SW480 (cell line): ENCODE measurements at places on chromosomes 6 and 20.

DNA sequence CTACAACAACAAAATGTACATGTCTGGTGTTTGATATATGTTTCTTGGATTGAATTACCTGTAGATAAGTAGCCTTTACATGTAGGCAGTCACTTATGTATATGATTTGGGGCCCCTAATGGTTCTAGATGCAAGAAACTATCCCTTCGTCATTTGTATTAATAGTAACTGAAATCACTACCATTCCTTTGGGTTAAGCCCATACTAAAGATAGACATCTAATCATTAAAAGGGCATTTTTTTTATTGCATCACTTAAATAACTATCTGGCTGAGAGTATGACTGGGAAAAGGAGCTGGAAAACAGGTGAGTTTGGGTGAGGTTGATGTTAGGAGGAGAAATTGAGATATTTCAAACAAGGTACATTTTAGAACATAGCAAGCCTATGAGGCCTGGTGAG lies 213.5 kb upstream of the PLN start:
- no peak for DNase-seq

DNA sequence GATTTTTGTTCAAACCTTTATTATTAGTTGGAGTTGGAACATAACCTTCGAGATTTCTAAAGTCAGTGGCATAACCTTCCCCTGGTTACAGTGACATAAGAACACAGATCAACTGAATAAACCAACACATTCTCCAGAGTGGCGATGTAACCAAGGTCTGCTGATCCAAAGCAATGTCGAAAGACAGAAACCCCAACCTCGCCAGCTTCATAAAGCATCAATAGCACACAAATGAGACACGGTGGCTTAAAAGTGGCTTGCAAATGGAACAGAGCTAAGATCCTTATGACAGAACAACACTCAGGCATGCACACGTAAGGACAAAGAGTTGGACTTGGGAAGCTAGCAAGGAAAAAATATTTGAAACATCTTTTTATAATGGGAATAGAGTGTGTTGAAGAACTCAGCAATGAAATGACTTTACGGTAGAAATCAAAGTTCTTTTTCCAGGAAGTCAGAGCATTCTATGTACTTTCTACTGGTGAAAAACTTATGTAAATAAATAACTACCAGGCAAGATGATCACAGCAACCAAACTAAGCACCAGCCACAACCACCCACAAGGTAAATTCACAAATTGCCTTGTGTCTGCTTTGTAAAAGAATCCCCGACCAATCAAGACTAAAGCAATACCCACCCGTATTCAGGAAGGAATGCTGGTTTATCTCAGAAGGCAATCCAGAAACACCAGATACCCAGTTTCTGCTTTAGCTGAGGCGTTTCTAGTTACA lies 61.0 kb upstream of the NHSL1 start:
- no peak for DNase-seq

- DNase-seq, result no peak
These were observed 293.7 kb upstream of the TCF21 start for GRCh38 chr6:133595111-133595761.

DNA sequence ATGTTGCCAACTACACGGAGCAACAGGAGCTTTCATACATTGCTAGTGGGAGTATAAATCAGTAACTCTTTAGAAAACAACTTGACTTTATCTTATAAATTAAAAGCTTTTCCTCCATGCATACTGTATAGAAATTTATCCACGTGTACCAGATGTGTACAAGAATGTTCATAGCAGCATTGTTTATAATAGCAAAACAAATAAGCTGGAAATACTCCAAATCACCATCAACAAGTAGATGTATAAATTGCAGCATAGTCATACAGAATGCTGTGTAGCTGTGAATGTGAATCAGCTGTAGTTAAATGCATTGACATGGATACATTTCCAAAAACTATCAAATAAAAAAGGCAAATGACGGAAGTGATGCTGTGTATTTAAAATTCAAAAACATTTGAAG lies 6.0 kb downstream of the PSMF1 start:
- no peak for DNase-seq

GRCh38 chr20:5667705-5668528 lies 82.3 kb upstream of the SHLD1 start:
- DNase-seq, result no peak

DNA sequence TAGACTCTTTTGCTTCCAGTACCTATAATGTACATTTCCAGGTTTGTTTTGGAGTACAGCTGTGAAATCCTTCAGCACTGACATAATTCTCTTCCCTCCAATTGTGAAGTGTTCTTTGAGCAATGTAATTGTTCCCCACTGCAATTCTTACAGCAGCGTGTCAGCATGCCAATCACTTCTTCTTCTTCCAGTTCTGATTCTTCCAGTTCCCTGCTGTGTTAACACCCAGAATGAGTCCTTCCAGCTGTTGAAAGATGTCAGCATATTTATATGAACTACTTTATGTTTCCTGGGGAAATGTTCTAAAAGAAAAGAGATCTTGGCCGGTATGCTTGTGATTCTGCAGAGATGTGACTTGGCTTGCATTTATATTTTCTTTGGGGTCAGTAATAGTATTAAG lies 213.9 kb downstream of the UNC5CL start:
- DNase-seq, result no peak

DNA sequence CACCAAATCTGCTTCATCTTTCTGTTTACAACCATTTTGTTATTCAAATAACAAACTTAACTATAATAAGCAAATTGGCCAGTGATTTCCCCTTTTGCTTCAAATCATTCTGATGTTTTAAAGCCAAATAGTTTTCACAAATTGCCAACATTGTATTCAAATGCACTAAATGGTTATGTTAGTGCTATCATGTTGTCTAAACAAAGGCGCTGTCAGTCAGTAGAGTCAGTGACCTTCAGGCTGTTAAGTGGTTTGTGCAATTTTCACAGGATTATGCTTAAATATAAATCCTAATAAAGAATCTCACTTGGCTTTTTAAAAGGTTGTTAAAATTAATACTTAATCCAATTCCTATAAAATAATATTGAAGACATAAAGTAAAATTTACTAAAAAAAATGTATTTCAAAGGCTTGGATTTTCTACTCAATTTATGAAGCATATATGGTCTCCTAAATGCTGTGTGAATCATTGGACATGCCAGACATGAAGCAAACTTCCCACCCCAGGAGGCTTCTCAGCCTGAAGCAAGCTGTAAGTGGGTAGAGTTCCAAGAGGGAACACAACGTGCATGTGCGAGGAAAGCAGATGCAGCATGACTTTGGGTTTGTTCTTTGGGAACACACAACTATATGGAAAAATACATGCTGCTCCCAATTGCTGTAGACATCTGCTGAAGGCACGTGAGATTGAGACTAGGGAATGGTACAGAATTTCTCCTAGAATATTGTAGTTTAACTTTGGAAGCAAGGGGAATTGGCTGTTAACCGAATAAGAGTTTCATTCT lies 54.9 kb downstream of the RSPO3 start:
- no peak for DNase-seq

GRCh38 chr6:138157986-138158638 lies 3.6 kb upstream of the ARFGEF3 start:
- no peak for DNase-seq

DNA sequence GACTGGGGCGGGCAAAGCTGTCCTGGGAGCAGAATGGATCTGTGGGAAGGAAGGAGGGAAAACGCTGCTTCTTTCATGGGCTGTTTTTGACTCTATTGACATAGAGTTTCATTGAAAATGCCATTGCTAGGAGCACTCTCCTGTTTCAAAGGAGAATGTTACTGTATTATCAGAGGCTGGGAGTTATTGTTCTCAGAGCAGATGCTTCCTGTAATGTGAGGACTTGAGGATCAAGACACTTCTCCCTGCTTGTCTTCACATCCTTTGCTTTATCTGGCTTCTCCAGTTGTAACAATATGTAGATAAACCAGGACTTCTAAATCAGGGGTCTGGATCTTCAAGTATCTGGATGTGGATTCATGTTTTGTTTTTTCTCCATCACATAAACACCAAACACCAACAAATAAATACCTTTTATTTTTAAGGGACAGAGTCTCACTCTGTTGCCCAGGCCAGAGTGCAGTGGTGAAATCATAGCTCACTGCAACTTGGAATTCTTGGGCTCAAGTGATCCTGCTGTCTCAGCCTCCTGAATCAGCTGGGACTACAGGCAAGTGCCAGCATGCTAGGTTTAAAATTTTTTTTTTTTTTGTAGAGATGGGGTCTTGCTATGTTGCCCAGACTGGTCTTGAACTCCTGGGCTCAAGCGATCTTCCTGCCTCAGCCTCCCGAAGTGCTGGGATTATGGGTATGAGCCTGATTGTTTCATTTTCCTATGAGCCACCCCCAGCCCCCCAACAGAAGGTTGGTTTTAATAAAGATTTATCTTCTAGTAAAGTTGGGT lies 3.9 kb downstream of the CD109 start:
- DNase-seq, result no peak

GRCh38 chr20:21234806-21235483 lies 68.2 kb upstream of the XRN2 start:
- DNase-seq, result no peak

- no peak for DNase-seq
These were observed 174.1 kb downstream of the NRN1 start for GRCh38 chr6:5832668-5833067.

- no peak for DNase-seq
These were observed 195.9 kb upstream of the SULF2 start for GRCh38 chr20:47981222-47981621.

DNA sequence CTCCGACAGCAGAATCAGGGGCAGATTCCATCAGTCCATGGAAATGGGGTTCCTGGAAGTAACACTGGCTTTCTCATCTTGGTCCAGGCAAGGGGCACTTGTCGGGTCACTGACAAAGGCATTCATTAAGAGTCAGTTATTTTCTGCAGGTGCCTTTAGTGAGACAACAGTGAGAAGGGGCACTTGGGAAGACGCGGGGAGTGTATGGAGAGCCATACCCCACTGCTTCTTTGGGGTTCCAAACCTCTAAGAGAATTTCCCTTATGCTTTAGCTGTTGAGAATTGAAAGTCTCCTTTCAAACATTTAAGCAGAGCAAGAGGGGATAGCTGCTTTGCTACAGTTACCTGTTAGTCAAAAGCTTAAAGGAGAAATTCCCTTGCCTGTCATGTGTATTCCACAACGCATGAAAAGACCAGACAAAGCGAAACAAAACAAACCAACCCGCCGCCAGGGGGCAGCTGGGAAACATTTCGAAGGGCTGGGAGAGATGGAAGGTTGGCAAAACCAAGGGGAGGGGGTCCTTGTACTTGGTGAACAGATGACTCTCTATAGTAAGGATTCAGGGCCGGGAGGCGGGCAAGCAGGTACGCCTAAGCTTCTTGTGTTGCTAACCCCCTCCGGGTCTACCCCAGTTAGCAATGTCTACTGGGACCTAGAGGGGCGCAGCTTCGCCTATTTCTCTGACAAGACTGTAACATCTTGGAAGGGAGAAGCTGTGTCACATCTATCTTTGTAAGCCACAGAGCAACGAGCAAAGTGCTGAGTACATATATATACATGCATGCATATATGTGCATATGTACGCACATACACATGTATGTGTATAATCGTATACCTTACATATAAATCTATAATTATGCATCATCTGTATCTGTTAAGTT lies 474.9 kb upstream of the AGPAT4 start:
- peak; percentile 2 for DNase-seq

GRCh38 chr20:49045440-49046086 lies 549 bp upstream of the CSE1L start:
- peak; percentile 22 for DNase-seq

DNA sequence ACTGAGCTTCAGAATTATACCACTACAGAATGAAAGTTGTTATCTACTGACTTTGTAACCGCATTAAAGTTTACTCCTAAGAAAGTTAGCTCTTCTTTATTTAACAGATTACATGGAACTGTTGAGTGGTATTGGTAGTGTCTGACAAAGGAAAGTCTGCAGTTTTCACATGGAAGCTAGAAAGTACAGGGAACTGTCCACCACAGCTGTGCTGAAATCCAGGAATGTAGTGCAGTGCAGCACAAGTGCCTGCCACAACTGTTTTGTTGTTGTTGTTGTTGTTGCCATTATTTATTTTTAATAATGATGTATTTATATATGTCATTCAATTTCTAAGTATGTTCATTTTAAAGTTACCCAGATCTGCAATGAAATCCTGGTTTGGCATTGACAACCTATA lies 464.9 kb downstream of the TBC1D32 start:
- no peak for DNase-seq
